ENCODE measurements at places on chromosomes 4 and X. TPM values are rescaled to one million over a fixed set of nuclear protein-coding genes. Genes with fewer than 3 reads are reported as not detected.

PPID gene
- total RNA-seq: 19.1 TPM

PPP2R2C gene
- total RNA-seq: not detected

TCP11X2 gene
- total RNA-seq: not detected

CT47B1 gene
- total RNA-seq: not detected

ANKRD17 gene
- total RNA-seq: 38.1 TPM

ARHGAP10 gene
- total RNA-seq: 19.3 TPM

TLR2 gene
- not detected for total RNA-seq

PCDH10 gene
- 3.6 TPM for total RNA-seq

ARR3 gene
- not detected for total RNA-seq

SPANXN4 gene
- total RNA-seq: not detected

HHIP gene
- 27.4 TPM for total RNA-seq

LDB2 gene
- total RNA-seq: 9.9 TPM

BCLAF3 gene
- total RNA-seq: 2.9 TPM

SERPINA7 gene
- not detected for total RNA-seq

KANTR gene
- 2.8 TPM for total RNA-seq

DUSP21 gene
- total RNA-seq: not detected

GDI1 gene
- total RNA-seq: 131 TPM

PRDM8 gene
- total RNA-seq: 3.1 TPM

FAT4 gene
- 27.2 TPM for total RNA-seq

CXorf51B gene
- total RNA-seq: not detected

CTAG1B gene
- total RNA-seq: not detected

DMD gene
- total RNA-seq: 47.3 TPM

USP17L26 gene
- total RNA-seq: not detected

GPR78 gene
- total RNA-seq: not detected

CTAG2 gene
- not detected for total RNA-seq

TMPRSS11D gene
- total RNA-seq: not detected

USP17L11 gene
- total RNA-seq: not detected

ZNF185 gene
- total RNA-seq: 1.6 TPM

NKX6-1 gene
- not detected for total RNA-seq

XAGE1A gene
- not detected for total RNA-seq

CXCL5 gene
- 3.6 TPM for total RNA-seq

XIAP gene
- total RNA-seq: 23.3 TPM

NDUFB11 gene
- total RNA-seq: 46.8 TPM

PDK3 gene
- 12.1 TPM for total RNA-seq

STPG2 gene
- not detected for total RNA-seq

SLC9B1 gene
- total RNA-seq: 0.72 TPM

CYBB gene
- total RNA-seq: 0.36 TPM

MGAT4D gene
- total RNA-seq: not detected

CT45A5 gene
- total RNA-seq: not detected

LUZP4 gene
- total RNA-seq: not detected

ARMCX4 gene
- total RNA-seq: 2.1 TPM

STK26 gene
- 3.6 TPM for total RNA-seq

Data from cardiac atrium fibroblast (primary cell).